ENCODE measurements at places on chromosomes 4 and X.
A peak's percentile ranks its signal among the peaks of the same experiment; 100 is the strongest.

GRCh38 chr4:87932718-87933141, 42.8 kb upstream of the SPP1 start:
- DNase-seq = no peak

- peak; percentile 23 for DNase-seq
Measured at GRCh38 chr4:55549888-55550287, 3.2 kb upstream of the CLOCK start.

GRCh38 chrX:78532363-78532762, 126.8 kb downstream of the RTL3 start:
- DNase-seq = no peak

DNA sequence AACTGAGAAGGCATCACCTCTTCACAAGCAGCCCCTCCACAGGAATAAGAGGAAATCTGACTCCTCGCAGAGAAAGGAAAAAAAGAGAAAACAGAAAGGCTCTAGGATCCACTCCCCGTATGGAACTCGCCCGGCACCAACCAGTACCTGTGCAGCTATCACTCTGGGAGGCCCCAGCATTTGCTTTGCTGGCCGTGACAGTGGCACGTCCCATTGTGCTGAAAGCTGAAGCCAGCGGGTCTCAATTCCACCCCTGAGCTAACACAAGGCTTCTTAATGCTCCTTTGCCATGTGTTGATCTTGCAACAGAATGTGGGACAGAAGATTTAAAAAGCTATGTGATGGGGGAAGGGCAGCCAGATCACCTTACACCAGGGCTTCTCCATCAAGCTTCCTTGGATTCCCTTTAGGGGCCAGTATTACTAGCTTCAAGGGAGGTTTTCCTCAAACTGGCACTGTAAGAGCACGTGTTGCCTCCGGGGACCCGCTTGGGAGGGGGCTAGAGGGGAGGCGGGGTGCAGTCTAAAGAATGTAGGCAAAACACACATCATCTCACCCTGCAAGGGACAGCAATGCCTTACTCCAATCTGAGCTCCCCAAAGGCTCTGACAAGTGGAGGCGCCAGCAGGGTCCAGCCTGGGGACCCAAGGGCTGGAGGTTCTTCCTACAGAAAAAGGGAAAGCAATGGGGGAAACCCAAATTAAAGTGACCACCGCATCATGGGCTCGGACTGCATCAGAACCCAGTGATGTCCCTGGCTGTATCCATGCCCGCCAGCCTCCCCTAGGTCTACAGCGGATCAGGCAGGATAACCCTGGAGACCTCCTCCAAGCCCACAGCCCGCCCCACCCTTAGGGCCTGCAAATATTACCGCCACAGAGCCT, 1.2 kb downstream of the USP46 start:
- peak; percentile 47 for DNase-seq

DNA sequence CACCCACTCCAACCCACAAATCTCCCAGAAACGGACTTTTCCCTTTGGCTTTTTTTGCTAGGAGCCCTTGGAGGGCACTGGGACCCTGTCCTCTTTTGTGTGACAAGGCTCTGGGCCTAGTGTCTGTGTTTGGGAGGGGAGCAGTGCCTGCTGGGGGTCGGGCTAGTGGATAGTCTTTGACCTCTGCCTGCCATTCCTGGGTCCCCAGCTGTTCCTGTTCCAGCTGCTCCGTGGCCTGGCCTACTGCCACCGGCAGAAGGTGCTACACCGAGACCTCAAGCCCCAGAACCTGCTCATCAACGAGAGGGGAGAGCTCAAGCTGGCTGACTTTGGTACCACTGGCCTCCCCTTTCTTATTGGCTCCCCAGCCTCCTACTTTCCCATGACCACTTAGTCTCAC, 6.7 kb upstream of the USP11 start:
- DNase-seq = no peak

GRCh38 chr4:145881576-145881975, 57.0 kb downstream of the ZNF827 start:
- DNase-seq = no peak

DNA sequence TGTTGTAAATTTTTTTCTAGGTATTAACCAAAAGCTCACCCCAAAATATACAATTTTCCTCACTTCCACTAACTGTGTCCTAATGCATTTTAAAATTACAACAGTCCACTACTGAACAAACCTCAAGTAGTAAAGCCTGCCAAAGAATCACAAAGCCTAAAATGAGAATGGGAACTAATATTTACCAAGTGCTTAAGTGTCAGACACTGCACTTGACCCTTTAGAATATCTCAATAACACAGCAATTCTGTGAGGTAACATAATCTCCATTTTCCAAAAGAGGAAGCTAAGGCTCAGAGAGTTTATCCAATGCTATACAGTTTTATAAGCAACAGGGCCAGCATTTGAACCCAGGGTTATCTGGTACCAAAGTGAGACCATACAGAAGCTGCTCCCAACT, 4.9 kb downstream of the SLC9A7 start:
- no peak for DNase-seq

GRCh38 chr4:110586131-110586850, 36.6 kb downstream of the PITX2 start:
- peak; percentile 76 for DNase-seq

GRCh38 chrX:49656533-49656932, 39.3 kb downstream of the PAGE1 start:
- no peak for DNase-seq

DNA sequence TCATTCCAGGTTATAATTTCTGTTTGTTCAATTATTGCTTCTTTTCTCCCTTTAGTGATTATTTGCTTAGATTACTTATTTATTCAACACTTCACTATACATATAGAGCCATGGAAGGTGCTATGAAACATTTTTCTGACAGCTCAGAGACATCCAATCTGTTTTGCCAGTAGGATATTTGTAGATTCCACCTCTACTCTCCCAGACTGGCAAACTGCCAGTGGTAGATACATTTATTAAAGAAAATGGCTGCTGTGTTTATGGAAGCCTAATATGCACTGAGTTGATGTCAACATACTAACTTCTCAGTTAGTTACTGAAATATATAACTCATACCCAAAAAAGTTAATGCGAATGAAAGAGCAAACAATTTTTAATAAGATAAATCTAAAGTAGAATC, 348.6 kb downstream of the TRAM1L1 start:
- DNase-seq = no peak

DNA sequence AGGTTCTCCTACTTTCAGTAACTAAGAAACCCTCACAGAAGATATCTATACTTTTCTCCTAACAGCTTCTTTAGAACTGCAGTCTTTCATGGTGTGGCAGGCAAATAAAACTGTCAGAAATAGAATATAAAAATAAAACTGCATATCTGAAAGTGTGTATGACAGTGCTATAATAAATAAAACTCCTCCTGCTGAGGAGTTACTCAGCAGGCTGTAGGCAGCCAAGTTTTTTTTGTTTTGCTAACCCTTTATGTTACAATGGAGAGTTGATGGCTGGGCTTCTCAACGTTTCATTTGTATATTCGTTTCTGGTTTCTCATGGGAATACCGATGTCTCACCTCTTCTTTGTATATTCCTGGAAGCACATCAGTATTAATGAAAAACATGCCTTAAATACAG, 18.2 kb upstream of the UGT2B10 start:
- DNase-seq = no peak

- no peak for DNase-seq
Measured at GRCh38 chrX:136182414-136182813, 35.1 kb downstream of the FHL1 start.

GRCh38 chrX:15750611-15751154, 12.6 kb downstream of the CA5B start:
- no peak for DNase-seq

- DNase-seq = no peak
Measured at GRCh38 chr4:114040319-114041116, 61.1 kb upstream of the ARSJ start.

- DNase-seq = no peak
Measured at GRCh38 chr4:118712872-118713271, 27.7 kb downstream of the METTL14 start.

- DNase-seq = no peak
Measured at GRCh38 chr4:163703251-163703650, 208.8 kb downstream of the TMA16 start.

- no peak for DNase-seq
Measured at GRCh38 chr4:27807207-27807606, 946.6 kb downstream of the STIM2 start.

- no peak for DNase-seq
Measured at GRCh38 chrX:130944230-130944629, 41.2 kb upstream of the ENOX2 start.

DNA sequence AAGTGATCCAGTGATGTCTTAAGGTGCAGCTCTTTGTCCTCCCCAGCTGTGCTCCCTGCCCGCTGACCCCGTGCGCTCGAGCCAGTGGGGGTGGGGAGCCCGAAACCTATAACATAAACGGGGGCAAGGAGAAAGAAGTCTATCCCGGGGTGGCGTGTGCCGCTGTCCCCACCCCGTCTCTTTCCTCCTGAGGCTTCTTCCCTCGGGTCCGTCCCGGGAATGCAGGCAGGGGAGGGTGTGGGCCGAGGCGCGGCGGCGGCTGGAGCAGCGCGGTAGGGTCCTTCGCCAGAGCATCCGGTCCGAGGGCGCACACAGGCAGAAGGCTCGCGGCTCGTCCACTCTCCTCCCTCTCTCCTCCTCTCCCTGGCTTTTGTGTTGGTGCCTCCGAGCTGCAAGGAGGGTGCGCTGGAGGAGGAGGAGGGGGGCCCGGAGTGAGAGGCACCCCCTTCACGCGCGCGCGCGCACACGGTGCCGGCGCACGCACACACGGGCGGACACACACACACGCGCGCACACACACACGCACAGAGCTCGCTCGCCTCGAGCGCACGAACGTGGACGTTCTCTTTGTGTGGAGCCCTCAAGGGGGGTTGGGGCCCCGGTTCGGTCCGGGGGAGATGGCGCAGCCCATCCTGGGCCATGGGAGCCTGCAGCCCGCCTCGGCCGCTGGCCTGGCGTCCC, at the start of gene RAB33A:
RAB33A (plus strand) TSS at position 517 of the 681 bp plus-strand sequence; CDS start at position 618, 101 bp downstream.
- DNase-seq = peak; percentile 11

- no peak for DNase-seq
Measured at GRCh38 chr4:79399076-79399475, 9.0 kb downstream of the GK2 start.

DNA sequence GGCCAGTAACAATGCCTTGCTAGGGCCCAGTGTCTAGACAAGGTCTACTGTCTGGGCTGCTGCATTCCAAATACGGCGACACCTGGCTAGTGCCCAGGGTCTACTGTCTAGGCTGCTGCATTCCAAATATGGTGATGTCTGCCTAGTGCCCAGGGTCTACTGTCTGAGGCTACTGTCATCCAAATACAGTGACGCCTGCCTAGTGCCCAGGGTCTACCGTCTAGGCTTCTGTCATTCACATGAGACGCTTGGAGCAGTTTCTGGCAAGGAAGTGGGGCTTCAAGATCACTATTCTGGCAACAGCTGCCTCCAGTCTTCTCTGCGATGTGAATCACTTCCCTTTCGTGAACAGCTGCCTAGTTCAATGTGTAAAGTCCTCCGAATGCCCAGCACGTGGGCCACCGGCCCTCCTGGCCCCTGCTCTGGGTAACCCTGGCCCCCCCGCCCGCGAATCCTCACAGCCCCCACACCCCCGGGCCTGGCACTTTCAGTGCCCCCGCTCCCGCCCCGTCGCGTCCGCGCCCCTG, 12.7 kb downstream of the ACOX3 start:
- DNase-seq = peak; percentile 86

DNA sequence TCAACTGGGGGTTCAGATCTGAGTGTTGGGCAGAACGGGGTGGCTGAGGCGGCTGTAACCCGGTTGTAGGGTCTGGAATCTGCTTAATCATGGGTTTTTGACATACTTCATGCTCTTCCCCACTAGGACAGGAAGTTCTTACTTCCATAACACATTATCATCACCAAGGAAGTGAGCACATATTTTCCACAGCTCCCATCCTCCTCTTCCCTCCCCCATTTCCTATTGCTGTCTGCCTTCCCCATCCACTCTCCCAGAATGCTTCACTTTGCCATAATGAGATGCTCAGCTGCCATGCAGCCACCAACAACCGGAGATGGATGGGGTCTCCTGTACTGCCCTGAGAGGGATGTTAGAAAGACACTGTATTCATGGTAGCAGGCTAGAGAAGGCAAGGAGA, 6.4 kb upstream of the DCUN1D4 start:
- peak; percentile 67 for DNase-seq

DNA sequence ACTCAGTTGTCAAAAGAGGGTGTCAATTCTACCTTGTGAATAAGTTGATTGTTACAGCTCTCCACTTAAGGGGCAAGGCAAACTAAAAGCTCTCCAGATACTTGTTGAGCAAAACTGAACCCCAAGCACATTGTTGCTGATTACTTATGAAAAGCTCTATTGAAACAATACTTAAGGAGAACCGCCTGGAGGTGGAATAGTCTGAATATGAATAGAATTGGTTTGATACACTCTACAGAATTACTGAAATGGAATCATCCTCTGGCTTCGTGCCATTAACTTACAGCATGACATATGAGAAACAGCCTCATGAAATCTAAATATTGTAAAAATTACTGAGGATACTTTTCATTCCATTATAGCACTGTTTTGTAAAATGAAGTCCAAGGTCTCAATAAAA, 127.0 kb upstream of the SH3RF1 start:
- peak; percentile 52 for DNase-seq

DNA sequence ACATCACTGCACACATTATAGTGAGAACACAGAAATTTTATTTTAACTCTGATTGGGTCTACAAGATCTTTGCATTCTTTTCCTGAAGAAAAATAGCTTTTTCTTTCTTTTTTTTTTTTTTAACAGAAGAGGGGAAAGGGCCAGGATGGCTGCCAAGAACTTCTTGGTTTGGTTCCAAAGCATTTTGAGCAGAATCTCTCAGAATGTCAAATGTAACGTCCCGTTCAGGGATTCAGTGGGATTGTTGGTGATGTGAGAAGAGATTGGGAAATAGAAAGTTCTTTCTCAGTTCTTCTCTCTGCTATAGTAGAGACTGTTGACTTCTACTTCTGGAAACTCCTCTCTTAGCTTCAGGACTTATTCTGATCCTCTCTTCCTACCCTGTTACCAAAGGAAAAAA, 70.9 kb upstream of the CBR4 start:
- DNase-seq = peak; percentile 92

DNA sequence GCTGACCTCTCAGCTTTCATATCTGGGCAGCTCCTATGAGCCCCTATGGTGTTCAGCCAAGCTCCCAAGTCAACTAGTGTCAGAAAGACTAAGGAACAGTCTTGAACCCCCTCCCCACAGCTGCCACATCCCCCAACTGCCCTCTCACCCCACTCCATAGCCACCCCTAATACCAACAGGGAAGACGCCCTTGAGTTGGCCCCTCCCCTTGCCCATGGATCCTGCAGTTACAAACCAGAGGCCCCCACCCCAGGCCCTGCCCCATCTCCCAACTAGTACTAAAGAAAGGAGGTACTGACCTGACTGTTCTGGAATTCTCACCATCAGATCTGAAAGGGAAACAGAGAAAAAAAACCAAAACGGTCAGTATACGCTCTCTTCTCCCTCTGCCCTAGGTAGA, 10.2 kb upstream of the IQSEC2 start:
- no peak for DNase-seq
